ENCODE measurements at places on chromosomes 4 and X.
A peak's percentile ranks its signal among the peaks of the same experiment; 100 is the strongest.

GRCh38 chrX:2819345-2820135 is 9.2 kb upstream of the GYG2 start:
- no peaks in the 10 kb centered on the region for H3K36me3 ChIP-seq
- no peaks in the 10 kb centered on the region for H3K4me1 ChIP-seq
- H3K4me3 ChIP-seq, result no peak overlapping the region
- no peaks in the 10 kb centered on the region for H3K27me3 ChIP-seq

GRCh38 chrX:119482481-119483480 is 14.5 kb downstream of the SLC25A5 start:
- DNase-seq, result peak; percentile 65
- H3K27me3 ChIP-seq, result peaks cover 16% of the 10 kb centered on the region

GRCh38 chr4:140135529-140136088 is 18.4 kb downstream of the MAML3 start:
- H3K27ac ChIP-seq, result no peak overlapping the region
- peaks cover 10% of the 10 kb centered on the region for H3K4me1 ChIP-seq
- no peak for DNase-seq
- no peaks in the 10 kb centered on the region for H3K36me3 ChIP-seq
- no peaks in the 10 kb centered on the region for H3K27me3 ChIP-seq

DNA sequence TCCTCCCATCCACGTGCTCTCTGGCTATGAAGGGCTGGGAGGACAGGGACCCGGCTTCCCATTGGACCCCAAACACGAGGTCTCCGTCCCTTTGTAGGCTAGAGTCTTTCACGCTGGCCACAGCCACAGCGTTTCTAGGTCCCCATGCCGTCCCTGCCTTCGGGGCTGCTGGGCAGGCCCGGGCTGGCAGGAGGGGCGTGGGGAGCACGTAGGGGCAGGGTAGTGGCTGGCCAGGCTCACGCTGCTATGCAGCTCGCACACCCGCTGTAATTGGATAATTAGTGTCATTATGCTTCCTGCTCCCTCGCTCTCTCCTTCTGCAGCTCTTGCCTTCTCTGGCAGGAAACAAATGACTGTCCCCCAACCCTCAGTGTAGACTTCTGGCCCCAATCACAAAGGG is 9.8 kb downstream of the ATP2B3 start:
- no peak overlapping the region for H3K4me3 ChIP-seq
- no peaks in the 10 kb centered on the region for H3K36me3 ChIP-seq
- H3K27ac ChIP-seq, result no peak overlapping the region

DNA sequence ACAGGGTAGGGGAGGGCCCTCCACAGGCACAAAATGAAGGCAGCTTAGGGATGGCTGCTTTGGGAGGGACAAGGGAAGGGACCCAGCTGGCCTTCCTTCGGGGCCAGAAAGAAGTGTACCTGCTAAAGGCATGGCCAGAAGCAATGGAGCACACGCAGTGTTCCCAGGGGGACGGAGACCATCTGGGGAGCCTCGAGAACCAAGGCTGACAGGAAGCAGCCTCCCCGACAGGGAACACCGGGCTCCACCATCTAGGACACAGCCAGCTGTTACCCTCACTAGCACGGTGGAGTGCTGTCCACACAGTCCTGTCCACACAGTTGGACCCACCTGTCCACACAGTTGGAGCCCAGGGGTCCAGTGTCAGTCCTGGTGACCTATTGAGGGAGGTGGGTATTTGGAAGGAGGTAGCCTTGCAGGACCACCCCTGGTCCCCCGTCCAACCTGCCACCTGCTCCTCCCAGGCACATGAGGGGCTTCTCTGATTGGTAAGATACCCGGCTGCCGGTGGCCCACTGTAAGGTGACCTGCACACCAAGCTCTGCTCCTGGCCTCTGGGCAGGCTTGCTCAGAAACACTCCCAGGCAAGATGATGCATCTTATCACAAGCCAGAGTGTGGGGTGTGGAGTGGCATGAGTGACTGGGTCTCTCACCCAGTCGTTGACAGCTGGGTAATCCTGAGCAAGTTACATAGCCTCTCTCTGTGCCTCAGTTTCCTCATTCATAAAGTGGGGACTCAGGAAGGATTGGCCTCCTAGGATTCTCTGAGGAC is 20.5 kb upstream of the AFAP1 start:
- H3K27me3 ChIP-seq, result no peaks in the 10 kb centered on the region
- H3K4me1 ChIP-seq, result no peaks in the 10 kb centered on the region
- H3K4me3 ChIP-seq, result no peak overlapping the region
- no peaks in the 10 kb centered on the region for H3K36me3 ChIP-seq

DNA sequence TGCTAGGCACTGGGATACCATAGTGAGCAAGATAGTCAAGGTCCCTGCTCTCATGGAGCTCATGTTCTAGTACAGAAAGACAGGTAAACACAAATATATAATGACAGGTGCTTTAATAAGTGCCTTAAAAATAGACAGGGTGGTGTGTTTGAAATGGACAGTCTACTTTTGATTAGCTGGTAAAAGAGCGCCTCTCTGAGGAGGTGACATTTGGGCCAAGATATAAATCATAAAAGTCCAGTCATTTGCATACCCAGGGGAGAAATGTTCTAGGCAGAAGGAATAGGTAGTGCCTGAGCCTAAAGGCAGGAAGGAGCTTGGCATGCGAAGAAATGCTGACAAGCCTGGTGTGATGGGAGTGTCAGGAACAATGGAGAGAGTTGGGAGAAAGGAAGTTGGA is 83.6 kb downstream of the DNAAF6 start:
- H3K36me3 ChIP-seq, result no peaks in the 10 kb centered on the region
- peaks cover 10% of the 10 kb centered on the region for H3K4me1 ChIP-seq
- H3K4me3 ChIP-seq, result no peak overlapping the region
- no peaks in the 10 kb centered on the region for H3K27me3 ChIP-seq
- no peak for DNase-seq

- H3K4me1 ChIP-seq, result peaks cover 13% of the 10 kb centered on the region
- H3K27ac ChIP-seq, result no peak overlapping the region
- H3K4me3 ChIP-seq, result no peak overlapping the region
- no peak for DNase-seq
Observed at GRCh38 chr4:183940864-183941263, 35.8 kb downstream of the STOX2 start.

DNA sequence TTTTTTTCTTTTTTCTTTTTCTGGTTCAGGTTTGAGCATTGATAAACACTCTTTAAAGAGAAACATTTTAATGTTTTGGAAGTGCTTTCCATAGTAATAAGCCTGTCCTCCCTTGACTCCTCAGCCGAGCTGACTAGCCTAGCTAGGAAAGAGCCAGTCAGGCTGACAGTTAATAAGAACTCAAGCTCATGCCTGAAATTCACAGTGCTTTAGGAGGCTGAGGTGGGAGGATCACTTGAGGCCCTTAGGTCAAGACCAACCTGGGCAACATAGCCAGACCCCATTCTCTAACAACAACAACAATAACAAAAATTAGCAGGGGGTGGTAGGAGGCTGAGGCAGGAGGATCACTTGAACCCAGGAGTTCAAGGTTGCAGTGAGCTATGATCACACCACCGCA is 53.4 kb upstream of the ZCCHC13 start:
- peaks cover 5% of the 10 kb centered on the region for H3K36me3 ChIP-seq
- peaks cover 10% of the 10 kb centered on the region for H3K4me1 ChIP-seq
- no peaks in the 10 kb centered on the region for H3K27me3 ChIP-seq
